ENCODE measurements at places on chromosomes 16 and 17.

- DNase-seq, result no peak
Observed at GRCh38 chr16:50684823-50685461, 3.8 kb upstream of the SNX20 start.

DNA sequence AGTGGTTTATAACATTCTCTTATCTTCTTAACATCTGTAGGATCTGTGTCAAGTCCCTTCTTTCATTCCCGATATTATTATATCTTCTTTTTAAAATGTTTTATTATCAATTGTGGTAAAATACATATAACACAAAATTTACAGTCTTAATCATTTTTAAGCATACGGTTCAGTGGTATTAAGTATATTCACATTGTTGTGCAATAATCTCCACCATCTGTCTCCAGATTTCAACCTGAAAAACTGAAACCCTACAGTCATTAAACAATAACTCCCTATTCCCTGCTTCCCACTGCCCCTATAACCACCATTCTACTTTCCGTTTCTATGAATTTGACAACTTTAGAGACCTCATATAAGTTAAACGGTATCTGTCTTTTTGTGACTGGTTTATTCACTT lies 45.5 kb downstream of the CEP112 start:
- DNase-seq, result no peak

DNA sequence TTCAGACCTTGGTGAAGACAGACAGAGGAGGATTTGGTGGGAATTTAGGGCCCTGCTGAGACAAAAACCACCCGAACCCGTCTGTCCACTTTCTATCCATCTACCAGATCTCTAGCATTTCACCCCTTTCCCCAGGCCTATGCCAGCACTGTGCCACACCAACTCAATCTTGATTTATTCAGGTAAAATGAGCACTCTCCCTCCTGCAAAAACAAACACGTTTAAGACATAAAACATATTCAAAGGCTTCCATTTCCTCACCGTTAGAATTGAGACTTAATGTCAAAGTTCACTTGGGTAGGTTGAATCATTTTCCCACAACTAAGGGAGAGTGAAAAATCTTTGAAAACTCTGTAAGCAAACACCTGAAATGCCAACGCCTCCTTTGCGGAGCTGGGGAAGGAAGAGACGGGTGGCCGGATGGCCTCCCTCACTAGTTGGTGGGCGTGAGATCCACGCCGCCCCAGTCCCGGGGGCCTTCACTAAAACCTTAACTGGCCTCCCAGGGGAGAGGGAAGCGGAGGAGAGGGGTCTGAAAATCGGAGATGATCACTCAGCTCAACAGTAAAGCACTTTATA lies 862 bp downstream of the DCAKD start:
- peak; percentile 45 for DNase-seq

- no peak for DNase-seq
Observed at GRCh38 chr17:74467221-74467951, 952 bp downstream of the CD300A start.

DNA sequence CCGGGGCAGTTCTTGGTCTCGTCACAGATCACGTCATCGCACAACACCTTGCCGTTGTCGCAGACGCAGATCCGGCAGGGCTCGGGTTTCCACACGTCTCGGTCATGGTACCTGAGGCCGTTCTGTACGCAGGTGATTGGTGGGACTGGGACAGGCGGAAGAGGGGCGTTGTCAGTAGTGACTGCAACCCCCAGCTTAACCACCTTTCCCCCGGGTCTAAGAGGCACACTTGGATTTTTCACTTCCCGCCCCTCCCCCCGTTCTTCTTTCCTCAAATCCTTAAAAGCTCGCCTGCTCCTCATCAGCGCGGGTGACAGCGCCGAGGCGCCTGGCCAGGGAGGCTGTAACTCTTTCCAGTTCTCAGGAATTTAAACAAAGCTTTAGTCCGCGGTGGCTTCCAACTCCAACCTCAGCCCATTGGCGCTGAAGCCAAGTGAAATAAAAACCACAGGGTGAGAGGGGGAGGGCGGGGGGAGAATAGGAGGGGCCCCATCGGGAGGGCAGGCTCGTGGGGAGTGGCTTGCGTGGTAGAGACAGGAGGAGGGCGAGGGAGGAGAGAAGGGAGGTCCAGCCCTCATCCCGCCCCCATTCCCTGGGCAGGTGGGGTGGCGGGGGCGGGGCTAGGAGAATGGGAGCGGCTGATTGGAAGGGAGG lies 1.5 kb downstream of the COL1A1 start:
- peak; percentile 85 for DNase-seq

GRCh38 chr16:72838586-72838910 lies 209.4 kb downstream of the ZFHX3 start:
- no peak for DNase-seq

DNA sequence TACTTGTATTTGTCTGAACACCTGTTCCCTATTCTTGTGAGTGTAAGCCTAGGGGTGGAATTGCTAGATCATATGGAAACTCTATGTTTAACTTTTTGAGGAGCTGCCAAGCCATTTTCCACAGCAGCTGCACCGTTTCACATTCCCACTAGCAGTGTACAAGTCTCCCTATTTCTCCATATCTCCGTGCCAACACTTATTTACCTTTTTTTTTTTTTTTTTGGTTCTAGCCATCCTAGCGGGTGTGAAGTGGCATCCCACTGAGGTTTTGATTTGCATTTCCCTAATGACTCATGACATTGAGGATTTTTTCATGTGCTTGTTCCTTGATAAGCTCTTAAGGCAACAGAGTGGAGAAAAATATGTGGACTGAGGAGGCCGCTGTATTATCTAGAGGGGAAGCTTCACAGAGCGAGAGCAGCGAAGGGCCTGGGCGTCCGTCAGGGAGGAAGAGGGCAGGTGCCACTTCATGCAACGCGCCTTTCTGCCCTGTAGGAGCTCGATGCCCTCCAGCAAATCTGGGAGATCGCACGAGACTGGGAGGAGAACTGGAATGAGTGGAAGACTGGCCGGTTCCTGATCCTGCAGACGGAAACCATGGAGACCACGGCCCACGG lies 50.0 kb downstream of the DNAH2 start:
- DNase-seq, result no peak

GRCh38 chr17:11372692-11373091 lies 131.7 kb downstream of the SHISA6 start:
- DNase-seq, result no peak

DNA sequence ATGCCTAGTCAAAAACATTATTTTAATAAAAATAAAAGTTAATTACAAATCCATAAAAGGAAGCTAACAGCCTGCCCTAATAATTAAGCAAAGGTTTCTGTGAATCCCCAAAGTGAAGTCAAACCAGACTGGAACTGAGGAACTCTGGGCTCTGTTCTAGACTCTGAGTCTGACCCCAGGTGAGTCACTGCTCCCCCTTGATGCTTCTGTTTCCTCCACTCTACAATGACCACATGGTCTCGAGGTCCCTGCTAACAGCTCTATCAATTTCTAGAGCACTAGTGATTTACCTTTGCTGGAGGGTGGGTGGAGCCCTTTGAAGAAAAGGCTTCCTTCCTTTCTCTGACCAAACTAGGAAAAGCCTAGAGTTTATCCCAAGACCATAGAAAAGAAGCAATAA lies 32.4 kb downstream of the XPO6 start:
- no peak for DNase-seq

DNA sequence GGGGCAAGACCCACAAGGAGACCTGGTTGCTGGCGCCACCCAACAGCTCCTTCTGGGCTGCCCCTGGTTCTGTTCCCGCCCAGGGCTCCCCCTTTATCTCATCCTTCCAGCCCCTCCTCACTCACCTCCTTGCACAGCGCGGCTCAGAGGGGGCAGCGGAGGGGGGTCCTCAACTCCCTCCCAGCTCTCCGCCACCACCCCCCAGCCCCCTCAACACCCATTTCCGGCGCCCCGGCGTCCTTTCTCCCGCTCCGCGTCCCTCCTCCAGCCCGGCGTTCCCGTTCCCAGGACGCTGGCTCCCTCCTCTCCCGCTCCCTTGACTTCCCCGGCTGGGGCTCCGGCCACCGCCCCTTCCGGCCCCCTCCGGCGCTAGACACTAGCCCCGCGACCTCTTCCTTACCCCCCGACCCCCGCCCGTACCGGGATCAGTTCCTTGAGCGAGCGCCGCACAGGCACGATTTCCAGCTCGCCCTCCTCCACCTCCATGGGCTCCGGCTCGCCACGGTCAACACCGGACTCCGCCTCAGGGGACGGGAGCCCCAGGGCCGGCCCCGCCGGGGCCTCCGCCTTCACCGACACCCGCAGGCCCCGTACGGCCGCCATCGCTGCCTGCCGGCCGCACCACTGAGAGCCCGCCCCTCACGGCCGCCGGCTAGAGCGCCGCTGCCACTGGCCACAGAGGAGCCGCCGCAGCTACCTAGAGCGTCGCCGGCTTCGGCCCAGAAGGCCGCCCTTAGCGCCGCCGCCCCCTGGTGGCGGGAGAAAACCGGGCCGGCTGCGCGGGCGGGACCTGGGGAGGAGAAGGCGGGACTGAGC lies at the start of gene NCBP3:
Gene NCBP3 (minus strand): TSS at position 626 of the 816 bp plus-strand sequence. CDS start 23 bp downstream, at position 603.
- peak; percentile 89 for DNase-seq

DNA sequence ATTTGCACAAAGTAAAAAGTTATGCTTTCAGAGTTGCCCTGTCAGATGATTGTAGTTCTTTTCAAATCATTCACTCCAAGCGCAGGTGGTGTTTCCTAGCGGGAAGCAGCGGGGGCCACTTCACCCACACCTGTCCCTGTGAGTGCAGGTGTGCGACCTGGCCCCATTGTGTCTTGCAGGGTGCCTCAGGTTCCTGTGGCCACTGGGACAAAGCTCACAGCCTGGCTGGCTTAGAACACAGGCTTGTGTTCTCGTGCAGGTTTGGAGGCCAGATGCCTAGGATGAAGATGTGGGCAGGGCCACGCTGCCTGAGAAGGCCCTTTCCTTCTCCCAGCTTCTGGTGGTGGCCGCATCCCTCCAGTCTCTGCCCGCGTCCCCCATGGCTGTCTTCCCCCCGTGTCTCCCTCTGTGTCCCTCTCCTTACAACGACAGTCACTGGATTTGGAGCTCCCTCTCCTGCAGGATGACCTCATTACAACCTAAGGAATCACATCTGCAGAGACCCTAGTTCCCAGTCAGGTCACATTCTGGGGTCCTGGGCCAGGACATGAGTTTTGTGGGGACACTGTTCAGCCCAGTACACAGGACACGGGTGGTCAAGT lies 90.5 kb downstream of the NPIPB11 start:
- no peak for DNase-seq

DNA sequence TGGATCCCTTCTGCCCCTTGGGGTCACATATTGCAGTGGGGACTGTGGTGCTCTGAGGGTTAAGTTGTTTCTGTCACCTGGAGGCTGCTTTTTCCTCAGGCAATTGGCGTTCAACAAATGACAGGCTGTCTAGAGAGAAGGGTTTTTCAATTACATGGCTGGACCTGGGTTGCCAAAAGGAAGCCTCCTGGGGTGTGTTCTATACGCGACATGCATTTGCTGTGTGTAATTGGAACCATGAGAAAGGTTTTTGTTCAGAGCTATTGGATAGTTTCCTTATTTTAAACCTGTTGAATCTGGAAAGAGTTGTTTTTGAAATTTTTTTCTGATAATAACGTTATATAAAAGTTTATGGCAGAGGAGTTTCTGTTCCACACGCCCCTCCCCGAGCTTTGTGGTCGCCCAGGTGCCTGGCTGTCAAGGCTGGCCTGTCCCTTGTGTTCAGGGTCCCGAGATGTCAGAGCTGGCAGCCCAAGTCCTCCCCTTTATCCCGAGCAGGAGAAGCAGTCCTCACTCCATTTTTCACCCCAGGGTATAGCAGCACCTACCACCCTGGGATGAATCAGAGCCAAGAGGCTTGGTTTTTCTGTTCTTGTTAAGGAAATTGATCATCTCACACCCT lies 26.1 kb upstream of the ZNF750 start:
- DNase-seq, result no peak

- DNase-seq, result no peak
Observed at GRCh38 chr17:56536766-56537165, 56.7 kb upstream of the NOG start.

GRCh38 chr16:74682556-74682955 lies 15.9 kb upstream of the RFWD3 start:
- DNase-seq, result no peak

DNA sequence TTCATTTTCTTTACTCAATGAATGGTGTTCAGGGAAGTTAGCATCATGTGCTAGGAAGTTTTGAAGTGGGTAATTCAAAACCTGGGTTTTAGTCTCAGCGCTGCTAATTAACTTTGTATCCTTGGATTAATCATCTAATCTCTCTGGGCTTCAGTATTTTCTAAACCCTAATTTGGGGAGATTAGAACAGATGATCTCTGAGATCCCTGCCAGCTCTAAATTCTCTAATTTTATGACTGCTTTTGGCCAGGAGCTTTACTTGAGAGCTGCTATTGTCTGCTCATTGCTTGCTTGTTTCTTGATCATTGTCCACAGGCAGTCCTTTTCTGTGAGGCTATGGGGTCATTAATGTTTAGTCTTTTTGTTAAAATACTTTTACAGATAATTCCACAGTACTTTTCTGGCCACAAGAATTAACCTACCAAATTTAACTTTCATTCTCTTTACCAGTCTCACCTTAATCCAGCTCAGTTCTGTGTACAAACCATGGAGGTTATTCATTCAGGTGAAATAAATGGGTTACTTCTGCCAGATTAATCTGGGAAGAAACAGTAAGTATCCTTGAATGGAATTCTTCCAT lies 28.4 kb upstream of the VWA3A start:
- DNase-seq, result no peak

- no peak for DNase-seq
Observed at GRCh38 chr17:9115214-9116191, 94.2 kb downstream of the NTN1 start.

GRCh38 chr16:13997526-13997925 lies 73.6 kb upstream of the MRTFB start:
- DNase-seq, result no peak

DNA sequence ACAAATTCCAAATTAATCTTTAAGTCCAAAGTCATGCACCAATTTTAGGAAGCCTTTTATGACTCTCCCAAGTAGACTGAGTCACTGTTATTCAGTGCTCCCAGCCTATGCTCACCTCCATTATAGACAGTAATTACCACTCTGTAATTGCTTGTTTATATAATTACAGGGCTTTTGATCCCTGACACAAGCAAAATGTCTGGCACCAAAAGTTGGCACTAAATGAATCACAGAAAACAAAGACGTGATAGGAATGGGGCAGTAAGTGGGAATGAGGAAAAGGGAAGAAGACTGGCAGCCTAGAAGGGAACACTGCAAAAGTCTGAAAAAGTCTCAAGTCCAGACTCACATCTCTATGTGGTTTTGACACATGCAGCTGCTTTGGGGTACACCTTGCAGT lies 94.1 kb downstream of the SLC39A11 start:
- no peak for DNase-seq

- DNase-seq, result no peak
Observed at GRCh38 chr17:57006040-57006439, 28.1 kb downstream of the SCPEP1 start.

GRCh38 chr16:49524947-49525315 lies 151.3 kb downstream of the C16orf78 start:
- no peak for DNase-seq

GRCh38 chr17:73643001-73643851 lies 1.0 kb downstream of the SDK2 start:
- DNase-seq, result no peak

- no peak for DNase-seq
Observed at GRCh38 chr17:71337938-71338337, 782.9 kb upstream of the SOX9 start.

DNA sequence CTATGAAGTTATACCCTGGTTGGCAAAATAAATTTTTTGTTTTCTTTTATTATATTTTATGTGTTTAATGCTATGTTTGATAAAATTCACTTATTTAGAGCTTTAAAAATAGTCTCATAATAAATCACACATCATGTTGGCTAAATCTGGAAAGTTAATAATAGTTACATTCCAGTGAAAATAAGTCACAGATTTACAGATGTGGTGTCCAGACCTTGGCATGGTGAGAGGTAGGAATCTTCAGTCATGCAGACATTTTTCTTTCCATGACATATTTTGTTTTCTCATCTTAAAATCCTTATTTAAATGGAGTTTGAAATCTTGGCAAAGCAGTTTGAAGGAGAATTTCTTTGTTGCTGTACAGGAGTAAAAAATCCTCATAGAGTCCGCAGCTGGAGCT lies 48.1 kb upstream of the GOSR1 start:
- DNase-seq, result no peak

Measured in NCI-H1436 (cell line).